ENCODE measurements at places on chromosomes 7 and 10.

DNA sequence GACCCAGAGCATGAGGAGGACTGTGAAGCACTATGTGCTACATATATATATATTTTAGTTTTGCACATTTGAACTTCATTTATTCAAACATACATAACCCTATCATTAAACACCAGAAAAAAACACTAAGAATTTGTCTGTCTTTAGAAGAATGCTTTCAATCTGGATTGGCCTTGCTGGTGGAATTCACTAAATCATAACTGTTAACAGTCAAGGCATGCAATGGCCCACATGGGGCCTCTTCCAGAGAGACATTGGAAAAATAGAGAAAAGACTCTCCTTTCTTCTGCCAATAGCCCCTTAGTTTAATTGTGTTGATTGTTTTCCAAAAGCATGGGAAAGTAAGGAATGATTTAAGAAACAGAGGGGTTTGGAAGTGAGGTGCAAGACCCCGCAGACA lies 77.9 kb downstream of the MRPL32 start:
- DNase-seq: no peak

- DNase-seq: no peak
Observed at GRCh38 chr10:123998197-123999141, 94.9 kb downstream of the CHST15 start.

DNA sequence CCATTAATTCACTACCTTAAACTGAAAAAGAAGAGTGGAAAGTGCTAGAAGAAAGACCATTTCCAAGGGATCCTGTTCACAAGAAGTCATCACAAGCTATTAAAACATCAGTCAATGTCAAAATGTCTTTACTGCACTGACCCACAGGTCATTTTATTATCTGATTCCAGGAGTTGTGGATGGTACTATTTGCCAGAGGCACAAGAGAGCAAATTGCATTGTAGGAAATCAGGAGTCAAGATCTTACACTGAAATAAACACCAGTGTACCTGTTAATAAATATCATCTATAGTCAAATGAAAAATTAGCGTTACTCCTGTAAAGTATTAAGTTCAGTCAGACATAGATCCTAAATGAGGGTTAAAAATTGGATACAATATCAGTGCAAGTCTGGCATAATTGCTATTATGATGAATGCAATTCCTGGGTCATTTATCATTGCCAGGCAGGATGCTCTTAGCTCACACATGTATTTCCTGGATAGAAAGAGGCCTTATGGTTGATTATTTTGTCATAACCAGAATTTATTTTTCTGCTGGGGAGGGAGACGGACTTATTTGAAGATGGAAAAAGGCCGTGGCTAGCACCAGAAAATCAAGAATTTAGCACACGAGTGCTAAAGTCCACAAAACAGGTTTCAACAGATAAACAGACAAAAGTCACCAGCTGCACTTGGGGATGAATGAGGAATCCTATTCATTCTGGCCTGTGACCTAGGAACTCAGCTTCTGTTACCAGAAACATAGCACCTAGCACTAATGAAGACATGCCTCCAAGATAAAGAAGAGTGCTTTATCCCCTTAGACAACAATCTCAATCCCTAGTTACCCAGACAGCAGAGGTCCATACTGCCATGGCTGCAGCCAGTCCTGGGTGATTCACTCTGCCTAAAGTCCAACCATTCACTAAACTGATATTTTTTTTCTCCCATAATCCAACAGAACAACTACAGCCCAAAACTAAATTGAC lies 683.1 kb upstream of the POM121L12 start:
- DNase-seq: no peak

DNA sequence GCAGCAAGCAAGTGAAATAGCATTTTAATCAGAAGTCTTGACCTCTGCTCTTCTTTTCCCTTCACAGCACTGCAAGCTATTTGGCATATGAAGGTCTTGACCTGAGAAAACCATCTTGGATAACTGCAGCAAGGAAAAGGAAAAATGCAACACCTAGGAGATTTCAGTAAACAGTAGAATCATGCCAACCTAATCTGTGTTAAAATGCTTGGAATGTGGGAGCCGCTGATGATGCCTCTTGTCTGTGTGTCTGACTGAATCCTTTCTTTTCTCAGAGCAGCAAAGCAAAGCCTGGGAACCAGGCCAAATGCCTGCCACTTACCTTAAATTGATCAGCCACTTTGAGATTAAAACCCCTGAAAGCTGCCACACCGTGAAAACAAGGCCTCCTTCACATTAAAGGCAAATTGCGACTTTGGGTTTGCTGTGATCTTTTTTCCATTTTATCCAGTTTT lies 80.4 kb upstream of the CDK6 start:
- DNase-seq: peak; percentile 12

DNA sequence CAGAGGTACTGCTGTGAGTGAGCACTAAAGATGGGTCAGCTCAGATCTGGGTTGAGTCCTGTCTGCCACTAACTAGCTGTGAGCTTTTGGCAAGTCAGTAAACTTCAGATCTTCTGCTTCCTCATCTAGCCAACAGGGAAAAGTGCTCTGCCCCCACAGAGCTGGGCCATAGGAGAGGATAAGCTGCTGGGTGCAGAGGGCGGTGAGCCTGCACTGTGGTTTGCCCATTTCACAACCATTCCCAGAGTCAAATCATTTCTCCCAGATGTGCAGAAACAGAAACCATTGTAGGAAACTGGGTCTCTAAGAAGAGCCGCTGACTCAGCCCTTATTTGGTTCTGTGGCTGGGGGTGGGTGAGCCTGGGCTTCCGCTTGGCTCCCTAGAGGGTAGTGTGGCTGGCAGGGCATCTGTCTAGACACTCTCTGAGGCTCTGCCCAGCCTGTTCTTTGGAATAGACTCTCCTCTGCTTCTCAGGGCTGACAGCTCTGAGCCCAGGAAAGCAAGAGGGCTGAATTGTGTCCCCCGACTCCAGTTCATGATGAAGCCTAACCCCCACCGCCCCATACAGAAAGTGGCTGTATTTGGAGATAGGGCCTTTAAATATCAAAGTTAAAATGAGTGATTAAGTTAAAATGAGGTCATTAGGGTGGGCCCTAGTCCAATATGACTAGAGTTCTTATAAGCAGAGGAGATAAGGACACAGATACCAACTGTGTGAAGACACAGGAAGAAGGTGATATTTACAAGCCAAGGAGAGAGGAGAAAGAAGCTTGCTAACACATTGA lies 29.5 kb upstream of the ARHGAP22 start:
- peak; percentile 88 for DNase-seq

- no peak for DNase-seq
Observed at GRCh38 chr7:1235501-1236131, 2.9 kb downstream of the UNCX start.

Measured in skeletal muscle cell (primary cell).